ENCODE measurements at places on chromosomes 2 and 18.
A peak's percentile ranks its signal among the peaks of the same experiment; 100 is the strongest.

DNA sequence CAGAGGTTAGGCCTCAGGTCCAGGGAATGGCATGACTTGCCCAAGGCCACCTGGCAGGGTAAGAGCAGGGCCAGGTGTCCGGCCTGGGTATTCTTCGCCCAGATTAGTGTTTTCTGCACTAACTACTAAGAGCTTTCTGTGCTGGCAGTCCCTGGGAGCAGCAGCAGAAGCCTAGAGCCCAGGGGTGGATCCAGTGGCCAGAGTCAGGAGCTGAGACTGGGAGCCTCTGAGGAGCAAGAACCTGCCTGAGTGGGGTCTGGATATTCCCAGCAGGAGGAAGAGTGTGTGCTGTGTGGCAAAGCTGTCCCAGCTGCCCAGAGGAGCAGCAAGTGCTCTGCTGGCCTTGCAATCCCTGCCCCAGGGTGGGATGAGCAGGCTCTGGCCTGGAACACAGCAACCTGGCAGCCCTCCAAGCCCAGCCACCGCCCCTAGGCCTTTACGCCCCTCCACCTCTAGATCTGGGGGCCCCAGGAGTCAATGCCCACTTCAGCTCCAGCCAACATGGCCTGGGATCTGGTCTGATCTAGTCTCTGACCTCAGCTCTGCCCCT is 30.7 kb upstream of the GPAT2 start:
- no peak for DNase-seq

- peak; percentile 93 for DNase-seq
Measured at GRCh38 chr2:207515671-207516070, 14.1 kb upstream of the CREB1 start.

GRCh38 chr2:102581911-102582310 is 37.4 kb upstream of the SLC9A2 start:
- peak; percentile 40 for DNase-seq

GRCh38 chr2:154974041-154974440 is 275.5 kb downstream of the KCNJ3 start:
- no peak for DNase-seq

DNA sequence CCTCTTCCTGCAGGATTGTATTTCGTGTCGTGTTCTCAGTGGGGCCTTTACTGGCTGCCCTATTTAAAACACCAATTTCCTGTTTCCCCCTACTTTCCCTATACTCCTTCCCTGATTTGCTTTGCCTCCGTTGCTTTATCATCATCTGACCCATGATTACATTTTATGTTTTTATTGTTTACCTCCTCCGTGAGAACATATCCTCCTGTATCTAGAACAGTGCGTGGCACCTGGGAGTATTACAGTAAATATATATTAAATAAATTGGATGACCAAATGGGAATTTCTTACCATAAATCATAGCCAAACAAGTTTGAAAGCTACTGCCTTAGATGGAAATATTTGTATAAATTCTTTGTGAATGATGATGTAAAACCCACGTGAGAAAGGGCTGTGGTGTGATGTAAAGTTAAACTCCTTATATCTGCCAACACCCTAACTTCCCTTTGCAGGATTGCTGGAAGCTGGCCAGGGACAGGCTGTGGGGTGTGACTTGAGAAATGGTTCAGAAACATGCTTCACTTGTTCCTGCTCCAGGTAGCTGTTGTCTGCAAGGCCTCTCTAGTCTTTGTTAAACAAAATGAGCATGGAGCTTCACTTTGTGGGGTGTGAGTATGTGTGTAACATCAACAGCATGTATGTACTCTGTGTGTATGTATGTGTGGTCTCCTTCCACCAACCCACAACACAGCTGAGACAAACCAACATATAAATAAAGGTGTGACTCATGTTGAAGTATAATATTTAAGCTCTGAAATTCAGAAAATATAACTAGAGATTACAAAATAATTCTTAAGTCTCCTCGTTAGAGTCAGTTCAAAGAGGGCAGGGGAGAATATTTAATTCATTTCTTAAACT is 40.3 kb downstream of the LHCGR start:
- peak; percentile 84 for DNase-seq
